Hematopoietic multipotent progenitor cell (in vitro differentiated cells): ENCODE measurements at places on chromosomes 3 and 15.
A peak's percentile ranks its signal among the peaks of the same experiment; 100 is the strongest.

GRCh38 chr3:46965151-46965550, 11.4 kb downstream of the CCDC12 start:
- DNase-seq = peak; percentile 85

GRCh38 chr3:108117241-108117775, 26.5 kb upstream of the CD47 start:
- DNase-seq = no peak

DNA sequence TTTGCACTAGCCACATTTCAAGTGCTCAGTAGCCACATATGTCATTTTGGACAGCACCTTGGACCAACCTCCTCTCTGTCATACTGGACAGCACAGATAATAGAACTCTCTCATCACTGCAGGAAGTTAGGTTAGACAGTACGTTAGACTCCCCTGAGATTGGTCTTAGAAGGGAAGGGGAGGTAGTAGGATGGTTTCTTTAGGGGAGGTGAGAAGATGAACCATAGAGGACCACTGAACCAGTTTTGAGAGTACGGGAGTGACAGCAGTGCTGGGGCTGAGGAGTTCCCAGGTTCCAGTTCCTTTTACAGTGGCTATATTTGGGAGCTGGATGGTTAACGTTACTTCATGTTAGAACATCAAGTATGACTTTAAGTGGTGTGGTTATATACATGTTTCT, 7.8 kb downstream of the LRCH3 start:
- no peak for DNase-seq

GRCh38 chr15:75348562-75349350, 1.9 kb downstream of the NEIL1 start:
- no peak for DNase-seq

DNA sequence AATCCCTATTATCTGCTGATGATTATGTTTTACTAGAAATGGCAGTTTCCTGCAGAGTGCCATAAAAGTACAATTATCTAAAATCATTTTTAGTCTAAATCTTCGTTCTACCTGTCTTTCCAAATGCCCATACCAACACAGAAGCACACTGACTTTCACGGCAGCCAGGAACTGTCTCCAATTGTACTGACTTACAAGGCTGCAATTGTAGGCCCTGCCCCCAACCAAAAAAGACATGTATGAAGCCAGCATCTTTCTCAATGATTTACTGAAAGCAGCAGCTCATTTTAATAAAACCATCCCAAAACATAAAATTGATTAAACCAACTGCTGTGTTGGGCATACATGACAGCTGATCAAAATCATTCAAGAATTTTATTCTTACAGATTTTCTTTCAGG, 119.0 kb downstream of the TBC1D5 start:
- no peak for DNase-seq

- DNase-seq = no peak
Measured at GRCh38 chr3:42983927-42984326, 4.8 kb downstream of the GASK1A start.

DNA sequence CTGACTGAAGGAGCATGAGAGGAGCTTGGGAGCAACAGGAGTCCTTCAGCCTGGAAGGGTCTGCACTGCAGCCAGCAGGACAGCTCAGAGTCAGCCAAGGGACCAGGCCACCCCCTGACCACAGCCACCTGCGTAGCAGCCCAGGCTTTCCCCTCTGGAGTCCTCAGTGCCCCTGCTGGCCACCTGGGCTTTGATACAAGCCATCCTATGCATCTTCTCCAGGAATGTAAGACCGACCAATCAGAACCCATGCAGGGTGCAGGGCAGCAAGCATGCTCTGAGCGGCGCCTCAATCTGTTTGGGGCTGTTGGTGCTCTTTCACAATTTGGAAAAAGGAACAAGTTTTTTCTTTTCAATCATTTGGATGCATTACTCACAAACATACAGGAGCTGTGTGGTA, 52.0 kb downstream of the DZIP1L start:
- DNase-seq = no peak

GRCh38 chr15:29046281-29046810, 160.6 kb downstream of the APBA2 start:
- no peak for DNase-seq
